Ureter (tissue), 1 donor: ENCODE measurements at places on chromosomes 16 and 17. TPM values are rescaled to one million over a fixed set of nuclear protein-coding genes. Genes with fewer than 3 reads are reported as not detected.

Gene RNU2-1
- total RNA-seq: 1,456 TPM

Gene UMOD
- not detected for total RNA-seq

Gene HOXB2
- 50.7 TPM for total RNA-seq

Gene SDK2
- 3.4 TPM for total RNA-seq

Gene KRT222
- total RNA-seq: 3.6 TPM

Gene CFAP97D1
- not detected for total RNA-seq

Gene TBC1D3K
- not detected for total RNA-seq

Gene MPV17L
- 17.1 TPM for total RNA-seq

Gene PPM1E
- 0.39 TPM for total RNA-seq

Gene C17orf50
- total RNA-seq: not detected

Gene HSD11B2
- 5.6 TPM for total RNA-seq

Gene STARD3
- total RNA-seq: 64.4 TPM

Gene CRHR1
- not detected for total RNA-seq

Gene ENPP7
- 0.18 TPM for total RNA-seq

Gene NPIPB9
- 5.8 TPM for total RNA-seq

DNA sequence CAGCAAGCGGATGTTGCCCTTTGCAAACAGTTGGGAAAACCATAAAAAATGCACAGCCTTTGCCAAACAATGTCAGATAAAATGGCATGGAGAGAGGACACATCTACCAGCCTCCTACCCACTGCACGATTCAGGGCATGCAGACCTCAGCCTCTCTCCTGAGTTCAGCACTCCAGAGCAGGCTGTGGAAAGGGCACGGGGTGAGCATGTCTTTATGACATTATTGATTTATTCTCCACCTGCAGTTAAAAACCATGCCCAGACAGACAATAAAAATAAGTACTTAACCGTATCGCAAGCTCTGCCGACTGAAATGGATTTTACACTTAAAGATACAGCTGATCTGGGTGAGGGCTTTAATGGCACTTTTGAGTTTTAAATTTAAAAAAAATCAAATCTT, 127.1 kb downstream of the MAF start:
- no peak for DNase-seq

DNA sequence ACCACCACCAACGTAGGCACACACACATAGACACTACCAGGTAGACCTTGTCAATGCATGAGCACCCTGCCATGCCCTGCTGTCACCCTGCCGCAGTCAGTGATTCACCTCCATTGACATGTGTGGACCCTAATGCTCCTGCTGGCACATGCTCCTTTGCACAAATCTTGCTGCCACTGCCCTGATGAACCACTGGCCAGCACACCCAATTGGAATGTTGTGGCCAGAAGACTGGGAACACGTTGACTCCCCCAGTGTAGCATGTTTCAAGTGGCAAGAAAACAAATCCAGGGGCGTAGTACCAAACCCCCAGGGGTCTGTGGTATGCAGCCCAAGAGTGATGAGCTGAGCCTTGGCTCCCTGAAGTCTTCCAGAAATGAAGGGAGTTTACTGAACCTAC, 486.4 kb upstream of the KIF2B start:
- DNase-seq: no peak

DNA sequence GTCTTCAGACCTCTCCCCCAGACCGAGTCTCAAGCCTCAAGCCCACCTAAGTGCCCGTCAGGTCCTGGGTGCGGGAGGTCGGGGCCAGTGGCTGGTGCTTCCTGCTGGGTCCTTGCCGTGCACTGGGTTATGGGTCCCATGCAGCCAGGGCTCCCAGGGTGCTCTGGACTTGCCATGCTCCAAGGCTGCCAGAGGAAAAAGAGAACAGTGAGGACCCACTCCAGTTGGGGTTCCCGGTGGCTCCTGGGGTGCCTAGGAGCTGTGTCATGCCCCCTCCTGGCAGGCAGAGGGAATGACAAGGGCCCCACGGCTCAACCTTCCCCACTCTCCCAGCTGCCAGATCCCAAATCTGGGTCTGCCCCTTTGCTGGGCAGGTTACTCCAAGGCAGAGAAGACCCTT, 3.8 kb downstream of the SNX20 start:
- no peak for DNase-seq

DNA sequence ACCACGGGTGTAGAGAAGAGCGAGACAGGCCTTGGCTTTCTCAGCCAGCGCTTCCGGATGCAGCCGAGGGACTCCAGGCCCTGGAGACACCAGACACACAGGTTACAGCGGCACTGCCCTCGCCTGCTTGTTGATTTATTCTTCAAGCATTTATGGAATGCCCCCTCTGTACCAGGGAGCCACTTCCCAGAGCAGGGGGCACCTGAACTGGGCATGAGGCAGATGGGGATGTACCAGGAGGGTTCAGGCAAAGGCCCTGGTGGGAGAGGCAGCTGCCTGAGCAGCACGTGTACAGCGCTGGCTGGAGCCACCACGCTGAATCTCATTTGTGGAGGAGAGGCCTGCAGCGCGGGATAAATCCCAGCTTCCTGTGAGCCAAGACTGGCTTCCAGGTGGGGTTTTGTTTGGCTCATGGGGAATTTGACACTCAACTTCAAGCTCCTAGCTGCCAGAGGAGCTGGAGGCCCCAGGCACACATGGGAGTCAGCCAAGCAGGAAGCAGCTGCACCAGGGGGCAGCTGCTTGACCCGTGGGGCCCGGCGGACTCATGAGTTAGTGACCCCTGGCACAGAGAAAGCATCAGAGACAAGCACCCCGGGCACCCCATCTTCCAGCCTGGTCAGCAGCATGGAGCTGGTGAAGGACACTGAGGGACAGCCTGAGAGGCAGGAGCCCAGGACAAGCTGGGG, 59.7 kb downstream of the IL21R start:
- DNase-seq: no peak

DNA sequence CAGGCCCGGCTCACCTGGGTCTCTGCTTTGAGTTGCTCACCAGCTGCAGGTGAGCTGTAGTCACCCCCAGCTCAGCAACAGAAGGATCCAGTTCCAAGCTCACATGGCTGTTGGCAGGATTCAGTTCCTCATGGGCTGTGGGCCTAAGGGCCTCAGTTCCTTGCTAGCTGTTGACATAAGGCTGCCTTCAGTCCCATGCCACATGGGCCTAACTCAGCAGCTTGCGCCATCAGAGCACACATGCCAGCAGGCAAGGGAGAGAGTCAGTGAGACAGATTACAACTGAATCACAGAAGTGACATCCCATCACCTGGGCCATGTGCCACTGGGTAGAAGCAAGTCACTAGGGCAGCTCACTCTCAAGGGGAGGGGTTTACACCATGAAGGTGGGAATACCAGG, 24.7 kb downstream of the PSMD7 start:
- DNase-seq: no peak

- DNase-seq: peak; percentile 59
Observed at GRCh38 chr16:84475643-84476240, 28.7 kb downstream of the MEAK7 start.

GRCh38 chr17:8421571-8421970, 14.1 kb upstream of the NDEL1 start:
- DNase-seq: no peak

DNA sequence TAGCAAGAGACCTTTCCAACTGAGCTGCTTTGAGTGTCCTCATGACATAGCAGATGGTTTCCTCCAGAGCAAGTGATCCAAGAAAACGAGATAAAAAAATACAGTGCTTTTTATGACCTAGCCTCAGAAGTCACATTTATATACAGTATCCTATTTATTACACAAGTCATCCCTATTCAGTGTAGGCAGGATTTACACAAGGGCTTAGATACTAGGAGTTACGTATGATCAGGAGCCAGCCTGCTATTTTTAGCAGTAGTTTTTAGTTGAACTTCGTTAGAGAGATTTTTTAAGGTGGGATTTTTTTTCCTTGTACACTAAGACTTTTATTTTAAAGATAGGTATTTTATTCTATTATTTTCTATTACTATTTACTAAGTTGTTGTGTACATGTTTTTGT, 58.4 kb downstream of the PHKB start:
- DNase-seq: no peak

DNA sequence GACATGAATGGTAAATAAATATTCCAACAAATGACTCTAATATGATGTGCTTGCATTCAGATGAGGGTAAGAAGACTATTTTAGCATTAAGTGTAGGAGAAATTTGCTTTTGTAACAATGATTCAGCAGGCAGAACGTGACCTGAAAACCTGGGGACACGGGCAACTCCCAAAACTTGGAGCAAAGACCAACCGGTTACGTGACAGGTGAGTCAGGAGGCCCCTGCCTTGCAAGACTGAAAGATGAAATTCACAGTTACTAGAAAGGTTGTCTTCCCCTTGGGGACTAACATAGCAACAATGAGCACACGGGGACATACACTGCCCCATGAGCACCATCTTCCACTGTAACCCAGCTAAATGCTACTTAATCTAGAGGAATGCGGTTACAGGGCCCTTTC, 33.5 kb upstream of the ERN1 start:
- DNase-seq: no peak

GRCh38 chr17:44967026-44967906, 837 bp downstream of the C1QL1 start:
- no peak for DNase-seq

- peak; percentile 76 for DNase-seq
Observed at GRCh38 chr16:85612191-85612800, 826 bp upstream of the GSE1 start.

- no peak for DNase-seq
Observed at GRCh38 chr17:50710025-50710424, 2.3 kb upstream of the ANKRD40 start.

- no peak for DNase-seq
Observed at GRCh38 chr16:69123910-69124309, 8.5 kb downstream of the CHTF8 start.

- DNase-seq: peak; percentile 92
Observed at GRCh38 chr17:68035131-68035522, 408 bp upstream of the KPNA2 start.

- no peak for DNase-seq
Observed at GRCh38 chr17:39236450-39236927, 10.7 kb upstream of the STAC2 start.

- no peak for DNase-seq
Observed at GRCh38 chr16:7408700-7409365, 76.2 kb downstream of the RBFOX1 start.

GRCh38 chr17:83052241-83052564, 27.2 kb upstream of the METRNL start:
- no peak for DNase-seq

DNA sequence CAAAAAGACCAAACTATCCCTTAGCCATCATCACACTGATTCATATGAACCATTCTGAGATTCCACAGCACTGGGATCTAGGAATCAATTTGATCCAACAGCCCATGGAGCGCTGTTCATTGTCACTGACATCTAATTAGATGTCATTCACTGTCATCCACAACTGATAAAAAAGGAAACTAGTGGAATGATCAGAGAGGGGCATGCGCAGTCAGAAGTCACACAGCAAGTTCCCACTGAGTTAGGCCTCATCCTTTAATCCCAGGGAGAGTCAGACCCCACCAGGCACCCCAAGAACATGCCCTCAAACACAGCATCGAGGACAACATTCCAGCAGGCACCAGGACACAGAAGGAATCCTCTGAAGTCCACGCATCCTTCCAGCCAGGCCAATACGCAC, 88.5 kb downstream of the ZNF423 start:
- DNase-seq: no peak

DNA sequence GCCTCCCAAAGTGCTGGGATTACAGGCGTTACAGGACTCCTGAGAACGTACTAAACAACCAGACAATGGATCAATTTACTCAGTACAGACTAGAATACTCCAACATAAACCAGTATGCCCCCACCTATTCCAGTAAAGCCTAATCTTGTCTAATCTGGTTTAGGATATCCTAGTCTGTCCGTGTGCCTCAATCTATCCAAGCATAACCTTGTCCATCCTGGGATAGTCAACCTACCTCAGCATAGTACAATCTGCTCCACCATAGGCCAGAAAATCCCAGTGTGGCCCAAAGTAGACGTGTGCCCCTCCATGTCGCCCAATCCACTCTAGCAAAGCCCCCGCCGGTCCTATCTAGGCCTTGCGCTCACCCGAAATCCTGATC, 625 bp downstream of the DVL2 start:
- DNase-seq: no peak

DNA sequence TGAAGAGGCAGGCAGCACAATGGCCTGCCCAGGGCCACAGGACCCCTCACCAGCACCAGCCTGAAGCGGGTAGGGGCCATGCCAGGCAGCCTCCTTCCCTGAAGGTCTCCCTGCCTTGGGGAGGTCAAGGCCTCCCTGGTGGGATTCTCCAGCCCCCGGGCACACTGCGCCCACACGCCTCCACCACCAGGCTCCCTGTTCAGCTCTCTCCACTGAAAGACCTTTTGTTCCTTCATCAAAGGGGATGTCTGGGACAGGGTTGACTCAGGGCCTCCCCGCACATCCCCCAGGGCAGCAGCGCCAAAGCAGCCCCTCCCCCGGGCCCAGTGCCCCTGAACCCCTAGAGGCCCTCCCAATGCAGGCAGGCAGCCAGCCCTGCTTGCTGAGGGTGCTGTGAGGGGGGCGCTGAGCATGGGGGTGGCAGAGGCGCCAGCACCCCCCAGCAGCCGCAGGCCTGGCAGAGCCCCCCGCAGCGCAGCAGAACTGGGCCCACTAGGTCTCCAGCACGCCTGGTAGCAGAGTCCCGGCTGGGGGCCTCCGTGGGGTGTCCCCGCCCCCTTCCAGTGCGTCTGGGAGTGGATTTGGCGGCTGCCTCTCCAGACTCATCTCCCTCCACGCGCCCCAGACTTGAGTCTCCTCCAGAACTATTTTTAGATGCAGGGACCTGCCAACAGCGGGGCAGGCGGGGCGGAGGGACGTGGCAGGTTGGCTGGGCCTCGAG, 13.1 kb downstream of the BCAR1 start:
- peak; percentile 82 for DNase-seq

DNA sequence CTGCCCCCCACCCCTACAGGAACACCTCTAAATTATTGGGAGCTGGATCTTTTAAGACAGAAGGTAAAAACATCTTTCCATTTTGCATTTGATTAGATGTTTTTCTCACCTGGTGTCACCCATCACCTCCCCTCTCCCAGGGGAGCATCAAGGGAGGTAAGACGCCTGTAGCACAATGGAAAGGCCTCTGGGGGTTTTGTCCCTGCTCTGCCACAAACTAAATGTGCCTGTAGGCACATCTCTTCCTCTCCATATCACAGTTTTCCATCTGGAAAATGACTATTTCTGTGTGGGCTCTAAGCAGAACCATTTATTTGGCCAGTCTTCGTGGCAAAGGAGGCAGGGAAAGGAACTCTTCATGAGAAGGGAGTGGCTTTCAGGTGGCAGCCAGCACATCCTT, 76.6 kb downstream of the GNAO1 start:
- DNase-seq: no peak

DNA sequence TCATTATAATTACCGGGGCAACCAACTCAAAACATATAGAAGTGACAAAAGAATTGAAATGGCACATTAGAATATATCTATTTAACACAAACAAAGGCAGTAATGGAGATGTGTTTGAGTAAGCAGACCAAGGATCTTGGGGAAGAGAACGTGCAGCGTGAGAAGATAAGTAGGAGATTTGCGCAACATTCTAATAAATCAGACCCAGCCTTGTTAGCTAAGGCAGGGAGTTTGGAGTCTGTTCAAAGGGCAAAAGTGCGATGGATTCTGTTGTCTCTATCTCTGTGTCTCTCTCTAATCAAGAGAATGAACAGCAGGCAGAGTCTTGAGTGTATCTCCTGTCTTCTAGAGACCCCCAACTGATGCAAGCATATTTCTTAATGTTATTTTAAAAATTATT, 55.0 kb upstream of the FA2H start:
- no peak for DNase-seq

- no peak for DNase-seq
Observed at GRCh38 chr16:84611041-84611440, 6.8 kb downstream of the COTL1 start.

GRCh38 chr17:49583226-49583625, 7.6 kb downstream of the NXPH3 start:
- no peak for DNase-seq
